Lung (tissue), 17 donors: ENCODE measurements at places on chromosomes 11 and 22. TPM values are rescaled to one million over a fixed set of nuclear protein-coding genes. Genes with fewer than 3 reads are reported as not detected.

DNA sequence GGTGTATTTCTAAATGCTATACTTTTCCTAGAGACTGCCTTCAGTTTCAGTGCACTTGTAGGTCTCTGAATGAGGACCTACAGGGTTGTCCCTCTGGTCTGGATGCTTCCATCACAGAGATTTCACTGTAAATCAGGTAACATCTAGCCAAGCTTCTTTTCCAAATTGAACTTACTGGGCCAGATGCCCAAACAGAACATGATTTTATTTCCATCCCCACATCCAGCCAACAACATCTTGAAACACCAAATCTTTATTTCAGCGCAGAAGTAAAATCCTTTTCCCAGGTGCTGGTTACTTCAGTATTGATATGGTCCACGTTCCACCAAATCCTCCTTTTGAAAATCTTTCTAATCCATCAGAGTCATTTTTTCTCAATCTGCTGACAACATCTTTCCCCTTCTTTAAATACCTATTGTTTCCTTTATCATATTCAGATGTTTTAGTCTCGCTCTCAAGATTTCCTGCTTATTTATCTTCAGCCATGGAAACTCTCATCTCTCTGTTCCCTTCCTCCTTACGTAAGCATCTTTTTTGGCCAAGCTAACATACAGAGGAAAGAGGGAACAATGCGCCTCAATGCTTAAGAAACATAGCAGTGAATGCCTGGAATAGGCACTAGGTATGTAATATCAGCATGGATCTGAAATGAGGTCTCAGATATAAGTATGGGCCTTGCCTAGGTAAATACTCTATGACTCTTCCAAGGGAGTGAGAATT is 201.2 kb upstream of the MTNR1B start:
- H3K4me3 ChIP-seq = no peak overlapping the region
- no peak for DNase-seq
- peaks cover 9% of the 10 kb centered on the region for H3K4me1 ChIP-seq
- no peak overlapping the region for H3K27ac ChIP-seq
- no peaks in the 10 kb centered on the region for H3K27me3 ChIP-seq

The ZNF280B gene
- 0.97 TPM for total RNA-seq

The KCNQ1OT1 gene
- 14.5 TPM for total RNA-seq

- no peak overlapping the region for H3K27ac ChIP-seq
- H3K4me1 ChIP-seq = no peaks in the 10 kb centered on the region
- H3K36me3 ChIP-seq = no peaks in the 10 kb centered on the region
These were observed 694.7 kb downstream of the NTM start for GRCh38 chr11:132064987-132065620.

DNA sequence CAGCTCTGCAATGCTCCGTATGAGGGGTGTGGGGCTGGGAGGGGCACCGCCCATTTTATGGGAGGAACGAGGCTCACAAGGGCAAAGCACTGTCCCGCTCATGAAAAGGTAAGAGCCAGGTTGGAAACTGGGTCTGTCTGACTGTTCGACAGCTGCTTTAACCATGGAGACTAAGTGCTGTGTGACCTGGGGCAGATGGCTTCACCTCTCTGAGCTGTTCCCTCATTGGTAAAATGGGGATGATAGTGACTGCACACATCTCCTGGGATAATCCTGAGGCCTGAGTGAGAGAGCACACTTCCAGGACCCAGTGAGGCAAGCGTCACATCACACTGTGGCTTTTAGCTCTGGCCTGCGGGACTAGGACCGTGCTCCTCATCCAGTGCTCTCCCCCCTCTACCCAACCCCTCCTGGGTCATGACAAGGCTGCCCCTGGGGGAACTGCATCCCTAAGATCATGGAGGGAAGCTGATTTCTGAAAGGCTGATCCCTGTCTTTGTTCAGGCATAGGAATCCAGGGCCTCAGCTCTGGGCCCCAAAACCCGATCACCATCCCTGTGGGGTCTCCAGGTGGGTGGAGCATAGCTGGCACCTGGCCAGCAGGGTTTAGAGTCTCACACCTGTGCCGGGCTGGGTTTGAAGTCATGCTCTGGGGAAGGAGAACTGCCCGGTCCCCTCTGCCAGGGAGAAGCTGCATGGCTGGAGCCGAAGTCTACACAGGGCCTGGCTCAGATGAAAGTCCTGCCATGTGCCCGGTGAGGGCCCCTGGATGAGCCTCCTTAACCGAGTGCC is 21.3 kb downstream of the FGF3 start:
- no peaks in the 10 kb centered on the region for H3K36me3 ChIP-seq
- H3K27ac ChIP-seq = no peak overlapping the region
- H3K4me1 ChIP-seq = no peaks in the 10 kb centered on the region
- H3K4me3 ChIP-seq = no peak overlapping the region
- DNase-seq = no peak
- H3K27me3 ChIP-seq = peaks cover 3% of the 10 kb centered on the region
